Esophagus squamous epithelium (tissue), 5 donors: ENCODE measurements at places on chromosomes 13 and 19.

DNA sequence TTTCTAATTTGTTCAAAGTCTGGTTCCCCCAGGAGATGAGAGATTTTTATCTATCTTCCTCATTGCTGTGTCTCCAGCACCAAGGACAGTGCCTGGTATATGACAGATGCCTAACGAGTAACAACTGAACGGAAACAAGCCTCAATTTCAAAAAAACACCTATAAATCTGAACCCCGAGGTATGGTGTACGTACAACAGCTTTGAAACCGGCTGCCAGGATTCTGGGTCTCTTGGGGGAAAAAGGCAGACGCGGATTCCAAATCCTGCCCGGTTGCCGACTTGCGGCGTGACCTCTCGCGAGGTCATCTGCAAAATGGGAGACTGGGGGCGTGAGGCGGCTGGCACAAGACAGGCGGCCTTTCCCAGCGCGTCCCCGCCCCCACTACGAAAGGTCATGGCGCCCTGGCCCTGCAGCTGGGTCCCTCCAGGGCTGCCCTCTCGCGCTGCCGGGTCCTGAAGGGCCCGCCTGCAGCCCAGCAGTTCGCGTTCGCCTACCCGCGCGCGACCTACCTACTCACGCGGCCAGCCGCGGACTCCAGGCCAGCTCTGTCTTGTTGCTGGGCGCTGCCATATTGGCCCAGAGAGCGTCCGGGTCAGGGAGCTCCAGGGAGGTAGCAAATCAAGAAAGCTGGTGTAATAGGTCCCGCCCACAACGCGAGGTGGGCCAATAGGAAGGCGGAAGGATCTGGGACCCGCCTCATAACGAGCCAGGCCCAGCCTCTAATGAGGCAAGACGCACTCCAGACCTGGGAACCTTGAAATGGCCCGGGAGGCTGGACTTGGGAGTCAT is at the start of gene ECSIT:
TSS of gene ECSIT (minus strand) at position 584 of the 791 bp plus-strand sequence. CDS start 9,964 bp downstream, outside the sequence.
- H3K36me3 ChIP-seq, result no peaks in the 10 kb centered on the region
- H3K27me3 ChIP-seq, result no peaks in the 10 kb centered on the region
- H3K27ac ChIP-seq, result peak within 1 kb of the TSS; percentile 93
- H3K4me3 ChIP-seq, result peak within 1 kb of the TSS; percentile 84
- H3K4me1 ChIP-seq, result peaks cover 5% of the 10 kb centered on the region
- DNase-seq, result peak; percentile 91

DNA sequence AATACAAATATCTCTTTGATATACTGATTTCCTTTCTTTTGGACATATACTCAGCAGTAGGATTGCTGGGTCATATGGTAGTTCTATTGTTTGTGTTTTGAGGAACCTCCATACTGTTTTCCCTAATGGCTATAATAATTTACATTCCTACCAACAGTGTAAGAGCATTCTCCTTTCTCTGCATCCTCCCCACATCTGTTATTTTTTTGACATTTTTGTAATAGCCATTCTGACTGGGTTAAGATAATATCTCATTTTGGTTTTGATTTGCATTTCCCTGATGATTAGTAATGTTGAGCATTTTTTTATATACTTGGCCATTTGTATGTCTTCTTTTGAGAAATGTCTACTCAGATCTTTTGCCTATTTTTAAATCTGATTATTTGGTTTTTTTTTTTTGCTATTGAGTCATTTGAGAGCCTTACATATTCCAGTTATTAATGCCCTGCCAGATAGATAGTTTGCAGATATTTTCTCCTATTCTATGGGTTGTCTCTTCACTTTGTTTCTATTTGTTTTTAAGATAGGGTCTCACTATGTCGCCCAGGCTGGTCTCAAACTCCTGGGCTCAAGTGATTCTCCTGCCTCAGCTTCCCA is 95.7 kb downstream of the FNDC3A start:
- H3K4me1 ChIP-seq, result no peaks in the 10 kb centered on the region
- H3K36me3 ChIP-seq, result no peaks in the 10 kb centered on the region
- H3K27me3 ChIP-seq, result no peaks in the 10 kb centered on the region
- no peak overlapping the region for H3K4me3 ChIP-seq

DNA sequence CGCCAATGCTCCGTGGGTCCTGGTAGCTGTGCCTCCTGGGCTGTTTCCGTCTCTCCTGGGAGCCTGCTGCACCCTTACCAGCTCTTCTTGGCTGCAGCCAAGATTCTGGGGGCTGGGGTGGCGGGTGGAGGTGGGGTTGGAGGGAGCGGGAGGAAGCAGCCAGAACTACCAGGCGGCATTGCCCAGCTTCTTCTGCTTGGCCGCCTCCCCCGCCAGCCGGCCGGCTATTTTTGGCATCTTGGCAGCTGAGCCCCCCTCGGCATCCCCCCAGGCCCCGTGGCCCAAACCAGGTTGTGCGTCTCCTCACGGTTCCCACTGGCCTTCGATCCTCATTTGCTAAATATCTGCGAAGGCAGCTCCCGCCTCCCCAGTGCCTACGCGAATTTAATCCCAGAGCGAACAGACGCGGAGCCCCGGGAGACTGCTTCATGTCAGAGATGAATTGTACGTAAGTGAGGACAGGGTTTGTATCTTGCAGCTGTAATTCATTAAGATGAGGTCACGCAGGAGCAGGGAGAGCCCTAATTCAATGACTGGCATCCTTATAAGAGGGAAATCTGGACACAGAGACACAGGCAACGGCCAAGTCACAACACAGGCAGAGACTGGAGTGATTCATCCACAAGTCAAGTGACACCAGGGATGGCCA is 12.8 kb upstream of the PEAK3 start:
- peaks cover 68% of the 10 kb centered on the region for H3K27me3 ChIP-seq
- DNase-seq, result no peak
- H3K27ac ChIP-seq, result peak overlapping the region; percentile 42

GRCh38 chr19:18698321-18699167 is 15.1 kb downstream of the CRTC1 start:
- no peaks in the 10 kb centered on the region for H3K27me3 ChIP-seq
- no peak overlapping the region for H3K27ac ChIP-seq
- DNase-seq, result no peak
- no peaks in the 10 kb centered on the region for H3K36me3 ChIP-seq
- H3K4me3 ChIP-seq, result no peak overlapping the region

GRCh38 chr19:33677745-33678426 is 56.1 kb downstream of the CHST8 start:
- H3K27me3 ChIP-seq, result no peaks in the 10 kb centered on the region
- DNase-seq, result no peak
- no peak overlapping the region for H3K27ac ChIP-seq
- no peak overlapping the region for H3K4me3 ChIP-seq
- H3K36me3 ChIP-seq, result no peaks in the 10 kb centered on the region

GRCh38 chr19:7397687-7398086 is 49.0 kb downstream of the ARHGEF18 start:
- no peaks in the 10 kb centered on the region for H3K27me3 ChIP-seq
- DNase-seq, result no peak
- no peak overlapping the region for H3K4me3 ChIP-seq
- H3K36me3 ChIP-seq, result no peaks in the 10 kb centered on the region
- peaks cover 5% of the 10 kb centered on the region for H3K4me1 ChIP-seq

- H3K4me3 ChIP-seq, result no peak overlapping the region
- H3K36me3 ChIP-seq, result no peaks in the 10 kb centered on the region
- no peak overlapping the region for H3K27ac ChIP-seq
- H3K27me3 ChIP-seq, result no peaks in the 10 kb centered on the region
- DNase-seq, result no peak
Measured at GRCh38 chr19:33758541-33759013, 38.1 kb upstream of the KCTD15 start.

GRCh38 chr13:91523116-91523515 is 124.7 kb downstream of the GPC5 start:
- H3K4me1 ChIP-seq, result no peaks in the 10 kb centered on the region
- H3K4me3 ChIP-seq, result no peak overlapping the region
- no peak overlapping the region for H3K27ac ChIP-seq
- no peak for DNase-seq

- H3K36me3 ChIP-seq, result peaks cover 38% of the 10 kb centered on the region
- DNase-seq, result no peak
- H3K4me3 ChIP-seq, result peak overlapping the region; percentile 53
- no peaks in the 10 kb centered on the region for H3K27me3 ChIP-seq
Measured at GRCh38 chr19:49690079-49690655, 749 bp upstream of the CPT1C start.

DNA sequence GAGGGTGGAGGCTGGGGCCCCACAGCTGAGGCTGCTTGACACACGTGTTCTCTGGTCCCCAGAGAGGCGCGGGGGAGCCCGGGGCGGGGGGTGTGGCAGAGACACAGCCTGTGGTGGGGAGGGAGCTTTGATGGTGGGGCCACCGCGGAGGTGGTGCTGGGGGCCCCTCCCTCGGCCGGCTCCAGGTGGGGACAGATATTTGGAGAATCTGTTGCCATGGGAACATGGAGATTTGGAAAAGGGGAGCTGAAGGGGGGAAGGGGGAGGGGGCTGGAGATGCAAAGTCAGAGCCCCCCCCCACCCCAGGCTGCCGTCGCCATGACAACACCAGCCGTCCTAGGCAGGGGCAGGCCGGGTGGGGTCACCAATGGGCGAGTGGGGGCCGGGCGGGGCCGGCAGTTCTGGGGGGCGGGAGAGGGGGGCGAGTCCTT is 1.2 kb downstream of the PRKCG start:
- DNase-seq, result no peak
- no peaks in the 10 kb centered on the region for H3K27me3 ChIP-seq
- no peak overlapping the region for H3K4me3 ChIP-seq
- H3K4me1 ChIP-seq, result peaks cover 39% of the 10 kb centered on the region
- H3K36me3 ChIP-seq, result no peaks in the 10 kb centered on the region
- H3K27ac ChIP-seq, result no peak overlapping the region

- H3K27ac ChIP-seq, result no peak overlapping the region
- no peak overlapping the region for H3K4me3 ChIP-seq
- no peaks in the 10 kb centered on the region for H3K27me3 ChIP-seq
- no peak for DNase-seq
Measured at GRCh38 chr13:90613076-90613795, 734.3 kb upstream of the MIR17HG start.

DNA sequence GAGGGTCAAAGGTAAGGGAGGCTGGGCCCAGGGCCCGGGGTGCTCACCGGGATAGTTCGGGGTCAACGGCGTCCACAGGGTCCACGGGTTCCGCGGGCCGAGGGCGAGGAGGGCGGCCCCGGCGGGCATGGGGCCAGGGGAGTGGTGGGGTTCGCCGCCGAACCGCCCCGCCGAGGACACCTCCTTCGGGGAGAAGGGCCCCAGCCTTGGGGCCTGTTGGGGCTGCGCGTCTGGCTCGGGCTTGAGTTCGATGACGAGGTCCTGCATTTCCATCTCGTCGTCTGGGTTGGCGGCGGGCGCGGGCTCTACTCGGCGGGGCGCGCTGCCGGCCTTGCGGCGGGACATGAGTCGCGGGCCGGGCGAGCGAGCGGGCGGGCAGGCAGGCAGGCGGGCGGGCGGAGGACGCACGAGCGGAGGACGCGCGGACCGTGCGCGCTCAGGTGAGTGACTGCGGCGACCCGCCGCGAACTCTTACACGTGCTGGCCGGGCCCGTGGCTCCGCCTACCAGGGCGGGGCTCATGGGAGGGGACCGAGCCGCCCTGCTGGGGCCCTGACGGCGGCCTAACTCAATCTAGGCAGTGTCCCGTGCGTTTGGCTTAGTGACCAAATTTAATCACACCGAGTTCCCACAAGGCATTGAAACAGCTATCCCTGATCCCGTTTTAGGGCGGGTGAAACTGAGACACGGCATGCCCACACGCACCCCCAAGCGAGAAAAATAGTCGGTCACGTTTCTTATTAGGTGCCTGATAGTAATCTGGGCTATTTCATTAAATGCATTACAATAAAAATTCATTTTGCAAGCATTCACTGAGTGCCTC is at the start of gene ZNF296:
TSS of gene ZNF296 (minus strand) at position 450 of the 822 bp plus-strand sequence. CDS start at position 345, 105 bp downstream.
- H3K27ac ChIP-seq, result peak within 1 kb of the TSS; percentile 95
- H3K27me3 ChIP-seq, result no peaks in the 10 kb centered on the region
- peak; percentile 26 for DNase-seq
- H3K4me1 ChIP-seq, result peaks cover 51% of the 10 kb centered on the region

DNA sequence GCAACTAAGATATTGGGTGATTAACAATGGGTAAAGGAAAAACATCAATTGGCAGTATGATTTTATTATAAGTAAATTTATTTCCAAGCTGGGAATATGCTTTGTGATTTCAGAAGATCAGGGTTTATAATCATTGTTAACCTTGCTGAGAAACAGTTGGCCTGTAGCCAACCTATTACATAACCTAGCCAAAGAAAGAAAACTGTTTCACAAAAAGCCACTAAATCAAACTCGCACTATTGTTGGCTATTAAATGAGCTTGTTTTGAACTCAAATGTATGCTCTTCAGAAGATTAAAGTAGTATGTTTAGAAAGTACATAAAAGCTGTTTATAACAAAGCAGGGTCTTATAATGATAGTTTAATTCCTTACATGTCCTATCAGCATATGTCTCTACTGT is 151.7 kb downstream of the LHFPL6 start:
- H3K4me1 ChIP-seq, result peaks cover 6% of the 10 kb centered on the region
- H3K27me3 ChIP-seq, result no peaks in the 10 kb centered on the region
- H3K27ac ChIP-seq, result no peak overlapping the region
- H3K4me3 ChIP-seq, result no peak overlapping the region
- no peak for DNase-seq
